ENCODE measurements at places on chromosomes 12 and 14. TPM values are rescaled to one million over a fixed set of nuclear protein-coding genes. Genes with fewer than 3 reads are reported as not detected.

Gene RNU6-7
- not detected for total RNA-seq

Gene IL31
- not detected for total RNA-seq

Gene PPP1R1A
- total RNA-seq = not detected

Gene ANO4
- total RNA-seq = 4.9 TPM

Gene LGMN
- total RNA-seq = 78.8 TPM

Gene YEATS4
- total RNA-seq = 15.5 TPM

Gene CCDC175
- total RNA-seq = not detected

Gene TPPP2
- total RNA-seq = not detected

Gene SYCP3
- under 0.01 TPM for total RNA-seq

Gene KERA
- not detected for total RNA-seq

Gene C1QL4
- total RNA-seq = under 0.01 TPM

Gene PAH
- not detected for total RNA-seq

Gene B4GALNT1
- 5.3 TPM for total RNA-seq

Gene REP15
- total RNA-seq = 2.0 TPM

Gene BATF
- 0.72 TPM for total RNA-seq

Gene GNG2
- total RNA-seq = 33.1 TPM

Gene IFNG-AS1
- total RNA-seq = not detected

Gene LBHD2
- not detected for total RNA-seq

Gene HAL
- not detected for total RNA-seq

Gene FKBP3
- 15.1 TPM for total RNA-seq

Gene SIRT4
- 0.86 TPM for total RNA-seq

Gene MIP
- total RNA-seq = not detected

Gene CCDC85C
- 18.8 TPM for total RNA-seq

Gene LRFN5
- total RNA-seq = 3.6 TPM

Gene P3H3
- 83.3 TPM for total RNA-seq

Gene ANKRD13A
- total RNA-seq = 28.4 TPM

Gene CAPZA3
- total RNA-seq = not detected

Gene TTC8
- 21.0 TPM for total RNA-seq

Gene PPHLN1
- 54.1 TPM for total RNA-seq

Gene UBC
- total RNA-seq = 1,588 TPM

Gene CGRRF1
- total RNA-seq = 9.4 TPM

Gene SLCO1C1
- not detected for total RNA-seq

Gene ACVRL1
- 24.1 TPM for total RNA-seq

Gene ANKRD33
- total RNA-seq = not detected

Gene SLC2A3
- 59.0 TPM for total RNA-seq

Gene NAV3
- 62.4 TPM for total RNA-seq

Gene SMAGP
- total RNA-seq = 6.6 TPM

Gene SLC7A8
- 1.1 TPM for total RNA-seq

Gene CMA1
- total RNA-seq = not detected

Gene FAM234B
- total RNA-seq = 7.0 TPM

Gene FGF6
- not detected for total RNA-seq

Gene TAS2R14
- 4.4 TPM for total RNA-seq

Gene KLHDC1
- total RNA-seq = 1.6 TPM

Gene ARL1
- total RNA-seq = 67.3 TPM

Gene DIO3
- total RNA-seq = not detected

Gene FGF23
- not detected for total RNA-seq

Gene TMTC1
- 26.7 TPM for total RNA-seq

Gene SOAT2
- not detected for total RNA-seq

Gene SLC6A12
- under 0.01 TPM for total RNA-seq
